Astrocyte of the cerebellum (primary cell): ENCODE measurements at places on chromosomes 3 and 15.

DNA sequence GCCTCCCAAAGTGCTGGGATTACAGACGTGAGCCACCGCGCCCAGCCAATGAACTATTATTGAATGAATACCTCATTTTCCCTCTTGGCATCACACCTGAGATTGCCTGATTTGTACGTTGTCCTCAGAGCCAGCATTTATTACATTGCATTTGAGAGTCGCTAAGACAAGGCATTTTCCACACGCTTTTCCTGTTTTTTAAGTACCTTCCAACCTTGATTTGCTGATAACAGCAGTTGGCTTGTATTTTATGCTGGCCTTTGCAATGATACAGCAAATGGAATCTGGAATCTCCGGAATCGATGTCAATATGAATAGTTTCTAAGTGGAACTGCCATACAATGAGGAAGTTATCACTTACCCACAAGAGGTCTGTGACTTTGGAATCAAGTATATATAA lies 15.7 kb upstream of the CNBP start:
- DNase-seq, result no peak

- DNase-seq, result no peak
These were observed 45.0 kb downstream of the SENP2 start for GRCh38 chr3:185631108-185631507.

DNA sequence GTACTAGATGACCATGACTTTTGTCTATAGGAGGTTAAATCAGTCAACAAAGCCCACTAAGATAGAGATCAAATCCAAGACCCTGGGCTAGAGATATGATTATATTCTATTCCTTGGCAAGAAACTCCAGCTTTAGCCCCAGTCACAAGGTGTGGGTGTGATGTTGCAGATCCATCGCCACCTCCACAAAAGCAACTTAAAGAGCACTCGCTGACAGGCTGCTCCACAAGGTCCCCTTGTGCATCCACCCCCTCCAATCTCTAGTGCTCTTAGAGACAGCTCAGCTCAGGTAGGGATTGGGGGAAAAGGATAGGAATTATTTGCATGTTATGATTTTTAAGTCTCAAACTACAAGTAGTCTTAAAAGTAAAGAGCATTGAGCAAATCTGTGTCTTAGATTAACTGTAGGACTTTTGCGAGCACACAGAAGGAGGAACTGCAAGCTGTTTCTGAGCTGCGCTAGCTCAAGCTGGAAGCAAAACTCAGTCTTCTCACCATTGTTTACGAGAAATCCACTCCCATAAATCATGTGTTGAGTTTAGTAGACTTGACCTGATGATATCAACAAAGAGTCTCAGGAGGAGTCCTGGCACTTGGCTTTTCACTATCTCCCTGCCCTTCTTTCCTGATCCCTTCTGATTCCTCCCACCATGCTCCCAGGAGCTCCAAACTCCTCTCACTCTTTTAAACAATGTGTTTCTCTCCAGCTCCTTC lies 177.6 kb downstream of the STAC start:
- DNase-seq, result no peak

- DNase-seq, result no peak
These were observed 324.6 kb downstream of the EPHA6 start for GRCh38 chr3:97138914-97139541.

DNA sequence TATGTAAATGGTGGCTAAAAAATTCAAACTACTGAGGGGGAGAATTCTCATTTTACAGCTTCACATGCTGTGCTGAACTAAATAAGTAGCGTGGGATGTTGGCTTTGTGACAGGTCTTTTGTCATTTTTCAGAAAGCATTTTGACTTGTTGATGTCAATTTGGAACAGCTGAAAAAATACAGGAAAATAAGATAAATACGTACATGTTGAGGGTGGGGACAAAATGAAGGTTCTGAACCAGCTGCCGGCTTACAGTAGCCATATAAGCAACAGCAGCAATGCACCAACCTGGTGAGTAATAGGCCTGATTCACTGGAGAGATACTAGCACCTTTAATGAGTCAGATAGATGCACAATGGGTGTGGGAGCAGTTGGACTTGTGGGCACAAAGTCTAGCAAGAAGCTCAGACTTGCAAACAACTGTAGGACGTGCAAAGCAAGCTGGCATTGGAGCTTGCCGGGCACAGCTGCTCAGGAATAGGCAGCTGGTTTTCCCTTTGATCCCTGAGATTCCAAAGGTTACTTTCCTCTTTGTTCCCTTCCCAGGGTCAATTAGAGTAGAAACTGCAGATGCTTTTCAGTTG lies 12.9 kb downstream of the B3GNT5 start:
- DNase-seq, result peak; percentile 65

DNA sequence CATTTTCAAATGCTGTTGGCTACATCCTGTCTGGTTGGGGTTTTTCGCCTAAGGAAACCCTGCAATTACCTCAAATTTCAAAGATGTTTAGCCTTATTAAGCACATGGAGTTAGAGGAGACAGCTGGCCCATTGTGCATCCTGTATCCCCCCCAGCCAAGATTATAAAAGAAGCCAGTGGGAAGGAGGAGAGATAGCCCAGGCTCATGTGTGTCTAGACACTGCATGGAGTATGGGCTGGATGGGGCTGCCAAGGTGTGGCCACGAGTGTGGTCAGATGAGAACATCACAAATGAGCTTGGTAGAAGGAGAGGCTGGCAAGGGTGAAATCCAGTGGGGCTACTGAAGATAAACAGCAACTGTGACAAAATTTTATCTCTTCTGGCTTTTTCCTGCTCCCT lies 270.0 kb upstream of the TBC1D5 start:
- no peak for DNase-seq

DNA sequence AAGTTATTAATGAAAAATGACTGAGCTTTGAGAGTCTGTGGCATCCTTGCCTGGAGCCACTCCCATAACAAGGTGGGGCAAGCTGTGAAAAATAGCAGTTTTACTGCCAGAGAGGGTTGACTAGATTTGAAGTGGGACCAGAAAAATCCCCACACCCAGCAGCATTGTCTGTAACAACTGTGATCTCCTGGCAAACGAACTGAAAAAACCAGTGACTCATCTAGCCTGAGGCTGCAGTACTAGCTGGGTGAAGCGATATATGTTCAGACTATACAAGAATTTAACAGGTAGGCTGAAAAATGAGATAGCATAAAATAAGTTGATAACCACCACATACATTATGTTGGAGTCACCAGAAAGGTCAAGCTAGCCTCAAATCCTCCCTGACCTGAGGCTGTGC lies 64.0 kb downstream of the DPH6 start:
- DNase-seq, result peak; percentile 71

DNA sequence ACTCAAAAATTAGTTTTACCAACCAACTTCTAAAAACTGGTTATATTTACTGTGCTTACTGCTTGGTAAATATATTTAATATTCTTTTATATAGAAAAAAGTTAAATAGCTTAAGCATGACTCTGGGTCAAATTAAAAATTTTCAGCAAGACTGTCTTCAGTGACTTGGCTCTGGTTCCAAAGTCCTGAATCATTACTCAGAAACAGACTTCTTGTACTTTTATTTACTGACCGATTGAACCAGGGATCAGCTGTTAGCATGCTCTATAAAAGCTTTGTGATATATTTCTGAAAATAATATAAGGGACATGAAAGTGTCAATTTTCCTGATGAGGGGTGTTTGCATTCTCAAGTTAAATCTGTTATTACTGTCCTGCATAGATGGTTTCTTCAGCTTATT lies 164.3 kb downstream of the MCTP2 start:
- DNase-seq, result peak; percentile 9

- DNase-seq, result no peak
These were observed 170.3 kb upstream of the SOX2 start for GRCh38 chr3:181541414-181541813.

- DNase-seq, result no peak
These were observed 3.2 kb upstream of the SCG3 start for GRCh38 chr15:51678096-51678495.
